ENCODE measurements at places on chromosomes 1 and 21.

DNA sequence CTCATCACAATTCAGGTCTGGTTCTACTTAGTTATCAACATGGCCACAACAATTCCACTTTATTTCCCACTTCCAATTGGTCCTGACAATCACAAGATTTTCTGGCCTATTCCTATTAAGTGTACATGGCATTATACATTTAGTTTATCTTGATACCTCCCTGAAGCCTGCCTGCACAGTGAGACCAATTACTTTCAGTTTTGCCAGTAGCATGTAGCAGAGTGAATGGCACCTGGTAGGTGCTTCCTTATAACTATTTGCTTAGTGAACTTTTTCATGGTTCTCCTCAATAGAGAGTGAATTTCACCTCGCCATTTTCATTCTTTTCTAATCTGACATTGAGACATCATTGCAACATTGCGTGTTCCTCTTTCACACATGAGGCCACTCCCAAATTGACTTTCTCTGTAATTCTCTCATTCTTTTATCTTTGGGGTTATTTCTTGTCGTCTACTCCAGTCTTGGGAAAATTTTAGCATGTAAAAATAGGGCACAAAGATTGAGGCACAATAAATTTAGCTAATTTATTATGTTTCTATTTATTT, 124.3 kb downstream of the DISC1 start:
- DNase-seq = no peak

- DNase-seq = no peak
Measured at GRCh38 chr21:27061770-27062169, 94.9 kb upstream of the ADAMTS5 start.

- DNase-seq = no peak
Measured at GRCh38 chr1:233719655-233720341, 105.9 kb downstream of the KCNK1 start.

DNA sequence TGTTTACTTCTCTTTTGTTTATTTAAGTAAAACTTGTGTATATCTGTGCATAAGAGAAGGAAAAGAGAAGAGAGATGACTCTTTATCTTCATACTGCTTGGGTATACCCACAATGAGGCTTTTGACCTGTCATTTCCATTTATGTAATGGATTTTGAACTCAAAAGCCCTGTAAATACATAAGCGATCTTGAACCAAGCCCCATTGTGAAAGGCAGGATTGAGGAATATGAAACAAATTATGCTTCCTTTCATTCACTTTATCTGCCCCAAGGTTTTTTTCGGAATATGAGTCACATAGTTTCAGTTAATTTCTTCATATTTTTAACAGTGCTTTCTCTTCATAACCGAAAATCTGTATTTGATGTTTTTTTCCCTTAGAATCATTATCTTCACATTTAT, 21.4 kb downstream of the CNST start:
- DNase-seq = peak; percentile 71

DNA sequence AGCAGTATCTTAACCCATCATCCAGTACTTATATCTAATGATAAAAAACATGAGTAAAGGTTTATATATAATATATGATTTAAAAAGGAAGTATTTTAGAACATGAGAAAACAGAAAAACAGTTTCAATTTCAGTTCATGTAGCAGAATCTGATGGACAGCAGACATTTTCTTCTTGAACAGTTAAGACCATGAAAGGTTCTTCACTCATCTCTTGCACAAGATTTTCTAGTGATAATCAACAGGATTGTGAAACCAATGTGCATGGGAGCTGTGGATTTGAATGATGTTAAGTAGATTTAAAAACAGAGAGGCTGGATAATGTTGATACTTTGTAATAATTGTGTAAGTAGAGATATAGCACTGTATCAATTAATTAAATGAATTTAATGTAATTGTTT, 1297.6 kb downstream of the BRINP3 start:
- DNase-seq = no peak

GRCh38 chr1:36380143-36380619, 5.5 kb downstream of the STK40 start:
- DNase-seq = no peak

GRCh38 chr1:33898406-33898805, 34.5 kb downstream of the HMGB4 start:
- no peak for DNase-seq

- no peak for DNase-seq
Measured at GRCh38 chr1:155574077-155574476, 11.5 kb upstream of the ASH1L start.

- DNase-seq = no peak
Measured at GRCh38 chr1:207897188-207897587, 13.7 kb downstream of the CD34 start.

- DNase-seq = no peak
Measured at GRCh38 chr1:111723091-111723806, 15.9 kb downstream of the INKA2 start.

- no peak for DNase-seq
Measured at GRCh38 chr1:30750731-30751291, 6.8 kb downstream of the LAPTM5 start.

- no peak for DNase-seq
Measured at GRCh38 chr1:232517204-232517603, 112.7 kb downstream of the SIPA1L2 start.

DNA sequence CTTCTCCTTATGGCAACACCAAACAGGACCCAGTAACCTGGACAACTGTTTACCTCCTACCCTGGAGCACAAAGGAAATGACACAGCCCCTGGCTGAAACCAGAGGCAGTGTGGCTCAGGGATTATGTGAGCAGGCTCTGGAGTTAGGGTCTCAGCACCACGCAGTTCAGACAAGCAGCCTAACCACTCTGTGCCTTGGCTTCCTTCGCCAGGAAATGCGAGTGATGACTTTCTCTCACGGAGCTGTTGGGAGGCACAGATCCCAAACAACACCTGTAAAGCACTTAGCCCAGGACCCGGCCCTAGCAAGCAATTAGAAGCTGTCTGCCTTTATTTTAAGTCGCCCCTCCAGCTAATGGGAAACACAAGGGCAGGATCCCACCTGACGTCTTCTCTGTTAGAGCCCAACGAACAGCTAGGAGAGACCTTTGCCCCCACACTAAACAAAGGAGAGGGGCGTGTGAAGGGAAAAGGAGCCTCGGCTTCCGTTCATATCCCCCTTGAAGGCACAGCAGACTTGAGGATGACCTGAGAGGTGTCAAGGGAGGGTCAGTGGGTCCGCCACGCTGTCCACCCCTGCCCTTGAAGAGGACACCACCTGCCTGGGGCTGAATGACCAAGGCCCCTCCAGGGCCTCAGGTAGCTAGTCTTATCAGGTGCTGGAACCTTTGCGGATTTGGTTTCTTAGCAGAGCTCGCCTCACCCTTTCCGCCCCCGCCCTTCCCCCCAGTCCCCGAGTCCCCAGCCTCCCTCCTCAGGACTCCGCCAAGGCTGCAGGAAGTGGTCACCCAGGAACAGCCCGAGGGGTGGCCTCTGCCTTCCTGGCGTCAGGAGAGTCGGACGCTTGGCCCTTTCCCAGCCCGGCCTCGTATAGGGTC, 860 bp downstream of the TMEM63A start:
- no peak for DNase-seq

GRCh38 chr1:25640646-25641328, 24.2 kb downstream of the MAN1C1 start:
- no peak for DNase-seq

GRCh38 chr21:26850116-26850643, 5.0 kb upstream of the ADAMTS1 start:
- DNase-seq = no peak

- no peak for DNase-seq
Measured at GRCh38 chr21:43919871-43920801, 55.1 kb downstream of the AGPAT3 start.

DNA sequence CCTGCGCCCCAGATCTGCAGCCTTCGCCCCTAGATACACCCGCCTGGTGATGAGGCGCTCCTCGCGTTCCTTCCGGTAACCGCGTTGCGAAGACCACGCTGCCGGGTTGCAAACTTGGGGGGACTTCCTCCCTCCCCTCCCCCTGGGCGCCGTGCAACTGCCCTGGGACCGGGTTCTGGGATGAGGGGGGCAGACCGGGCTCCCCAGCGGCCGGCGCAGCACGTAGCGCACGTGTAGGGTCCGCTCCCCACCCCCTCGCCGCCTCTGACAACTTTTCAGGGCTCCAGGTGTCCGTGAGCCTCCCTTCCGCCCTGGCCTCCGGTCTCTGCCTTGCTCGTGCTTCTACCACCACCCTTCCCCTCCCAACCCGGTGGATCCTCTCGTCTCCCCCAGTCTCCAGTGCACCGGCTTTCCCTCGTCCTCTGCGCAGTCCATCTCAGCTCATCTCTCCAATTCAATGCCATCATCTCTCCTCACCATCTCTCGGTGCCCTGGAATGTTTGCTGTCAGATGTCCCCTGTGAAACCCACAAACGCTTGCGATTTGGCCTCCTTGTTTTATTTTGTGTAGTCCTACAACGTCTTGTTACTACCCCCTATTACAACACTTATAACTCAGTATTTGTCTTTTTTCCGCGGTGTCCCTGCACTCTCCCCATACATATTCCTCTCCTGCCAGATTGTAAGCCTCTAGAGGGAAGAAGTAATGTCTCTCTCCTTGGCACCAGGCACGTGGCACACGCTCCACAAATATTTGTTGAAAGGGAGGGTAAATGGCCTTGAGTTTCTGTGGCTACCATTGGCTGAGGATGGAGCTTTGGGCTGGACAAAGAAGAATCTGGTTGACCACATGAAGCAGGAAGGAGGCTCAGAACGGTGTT, 782 bp downstream of the PCAT6 start:
- no peak for DNase-seq

- DNase-seq = no peak
Measured at GRCh38 chr1:229139331-229140118, 131.4 kb upstream of the RAB4A start.

DNA sequence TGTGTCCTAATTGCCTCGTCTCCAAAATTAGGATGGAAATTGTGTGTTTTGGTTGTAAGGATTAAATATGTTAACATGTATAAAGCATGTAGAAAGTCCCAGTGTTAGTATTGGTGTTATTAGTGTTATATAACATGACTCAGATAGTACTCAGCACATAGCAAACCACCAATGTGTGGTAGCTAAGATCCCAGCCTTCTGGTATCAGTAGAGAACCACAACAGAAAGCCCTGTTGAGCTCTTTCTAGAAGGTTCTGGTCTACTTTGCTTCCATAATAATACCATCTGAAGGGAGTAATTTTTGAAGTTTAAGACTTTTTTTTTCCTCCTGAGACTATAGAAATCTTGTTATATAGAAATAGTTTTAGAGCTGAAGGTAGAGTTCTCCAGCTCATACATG, 259.3 kb upstream of the SGIP1 start:
- DNase-seq = no peak

GRCh38 chr1:81876901-81877733, 76.4 kb downstream of the ADGRL2 start:
- DNase-seq = no peak

Measured in AG09319 (cell line).